Cortex of kidney (tissue), 1 donor: ENCODE measurements at places on chromosomes 2 and 18.

DNA sequence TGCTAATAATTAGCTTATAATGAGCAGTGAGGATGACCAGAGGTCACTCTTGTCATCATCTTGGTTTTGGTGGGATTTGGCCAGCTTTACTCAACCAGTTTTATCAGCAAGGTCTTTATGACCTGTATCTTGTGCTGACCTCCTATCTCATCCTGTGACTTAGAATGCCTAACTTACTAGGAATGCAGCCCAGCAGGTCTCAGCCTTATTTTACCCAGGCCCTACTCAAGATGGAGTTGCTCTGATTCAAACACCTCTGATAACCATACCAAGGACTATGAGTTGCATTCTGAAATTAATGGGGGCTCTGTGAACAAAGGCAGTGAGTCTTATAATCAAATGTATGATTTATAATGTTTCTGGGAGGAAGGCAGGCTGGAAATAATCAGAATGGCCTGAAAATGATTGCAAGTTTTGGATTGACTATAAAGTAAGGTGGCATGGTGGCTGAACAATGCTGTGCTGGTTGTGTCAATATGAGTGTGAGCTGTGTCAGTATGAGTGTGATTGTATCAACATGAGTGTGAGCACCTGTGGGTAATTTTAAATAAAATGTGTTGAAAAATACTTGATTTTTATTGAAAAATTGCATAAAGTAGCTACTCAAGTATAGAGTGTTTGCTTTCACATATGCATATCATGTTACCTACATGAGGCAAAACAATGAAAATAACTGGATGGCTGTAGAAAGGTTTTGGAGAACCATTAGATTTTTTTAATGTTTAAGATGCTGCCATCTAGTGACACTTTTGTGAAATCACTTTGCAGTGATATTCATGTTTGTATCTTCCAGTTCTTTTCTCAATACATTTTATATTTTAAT, 103.0 kb downstream of the KYNU start:
- DNase-seq, result no peak

- no peak for DNase-seq
Measured at GRCh38 chr2:57882895-57883515, 163.6 kb upstream of the VRK2 start.

- no peak for DNase-seq
Measured at GRCh38 chr2:237509905-237510304, 22.9 kb downstream of the MLPH start.

DNA sequence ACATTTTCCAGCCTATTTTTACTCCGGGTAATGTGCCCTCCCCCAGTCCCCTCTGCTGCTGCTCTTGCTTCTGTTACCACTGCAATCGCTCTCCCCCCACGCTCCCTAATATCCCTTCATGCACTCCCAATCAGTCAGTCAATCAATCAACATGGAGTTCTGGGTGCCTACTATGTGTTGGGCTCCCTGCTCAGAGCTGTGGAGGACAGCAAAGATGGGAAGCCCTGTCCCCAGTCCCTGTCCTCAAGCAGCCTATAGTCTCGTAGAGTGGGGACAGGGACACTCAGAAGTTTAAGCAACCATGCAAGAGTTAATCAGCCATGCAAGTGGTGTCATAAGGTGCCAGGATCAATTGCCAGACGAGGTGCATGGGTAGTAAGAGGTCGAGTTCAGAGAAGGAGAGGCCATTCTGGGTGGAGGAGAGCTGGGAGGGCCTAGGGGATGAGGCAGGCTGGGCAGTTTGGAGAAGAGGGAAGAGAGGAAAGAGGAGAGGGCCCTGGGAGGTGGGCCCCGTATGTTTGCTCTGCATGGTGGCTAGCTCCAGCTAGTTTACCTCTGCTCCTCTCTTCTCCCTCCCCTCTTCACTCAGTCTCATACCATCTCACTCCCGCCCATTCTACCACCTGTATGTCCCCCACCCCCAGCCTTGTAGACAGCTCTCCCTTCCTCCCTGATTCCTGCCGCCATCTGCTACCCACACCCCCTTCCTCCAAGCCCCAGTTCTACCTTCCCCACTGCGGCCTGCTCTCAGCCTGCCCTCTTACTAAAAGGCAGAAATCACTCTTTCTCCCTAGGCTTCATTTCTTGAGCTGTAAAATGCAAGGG, 3.9 kb downstream of the ASIC4 start:
- DNase-seq, result no peak

DNA sequence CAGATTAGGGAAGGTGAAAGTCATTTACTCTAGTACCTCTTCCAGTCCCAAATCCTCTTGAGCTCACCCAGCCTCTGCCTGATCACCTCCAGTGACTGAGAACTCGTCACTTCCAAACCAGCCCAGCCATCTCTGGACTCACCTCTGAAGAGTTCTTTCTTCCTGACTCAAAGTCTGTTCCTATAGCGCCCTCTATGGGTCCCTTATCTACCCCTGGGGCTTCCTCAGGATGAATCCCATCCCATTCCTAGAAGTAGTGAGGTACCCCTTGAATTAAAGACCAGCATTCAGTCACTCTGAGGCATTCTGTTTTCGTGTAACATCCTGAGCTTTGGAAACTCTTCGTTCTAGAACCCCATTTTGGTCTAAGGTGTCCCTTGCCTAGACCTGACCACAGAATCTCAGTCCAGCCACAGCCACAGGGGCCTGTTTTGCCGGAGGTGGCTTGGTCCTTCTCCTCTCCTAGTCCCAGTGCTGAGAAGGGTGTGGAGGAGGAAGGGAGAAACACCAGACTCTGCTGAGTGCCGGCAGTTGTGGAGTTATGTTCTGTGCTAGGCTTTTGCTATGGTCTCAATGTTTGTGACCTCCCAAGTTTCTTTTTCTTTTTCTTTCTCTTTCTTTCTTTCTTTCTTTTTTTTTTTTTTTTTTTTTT, 32.7 kb downstream of the SIX3 start:
- DNase-seq, result no peak
